DMS 273 treated with DMSO at 0.1 percent for 48 hours (cell line): ENCODE measurements at places on chromosomes 7 and 10.

- DNase-seq: no peak
These were observed 2.5 kb downstream of the AIMP2 start for GRCh38 chr7:6011541-6011940.

- DNase-seq: no peak
These were observed 28.9 kb upstream of the STK17A start for GRCh38 chr7:43553999-43554398.

- DNase-seq: no peak
These were observed 5.7 kb upstream of the TSPAN14 start for GRCh38 chr10:80448209-80448942.

DNA sequence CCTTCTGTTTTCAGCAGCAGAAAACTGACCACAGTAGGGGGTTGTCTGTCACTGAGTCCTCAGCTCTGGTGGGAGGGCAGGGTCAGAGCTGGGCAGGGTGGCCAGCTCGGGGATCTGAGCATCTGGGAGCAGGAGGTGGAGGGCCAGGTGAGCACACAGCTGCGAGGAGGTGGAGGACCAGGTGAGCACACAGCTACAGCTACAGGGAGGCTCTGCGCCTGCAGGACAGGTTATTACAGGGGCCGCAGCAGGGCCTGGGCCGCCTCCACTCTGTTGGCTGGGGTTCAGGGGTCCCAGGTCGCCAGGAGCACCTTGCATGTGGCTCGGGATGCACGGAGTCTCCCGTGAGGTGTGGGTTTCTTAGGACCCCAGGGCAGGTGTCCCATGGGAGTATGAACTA lies 52.4 kb upstream of the PRKAR1B start:
- DNase-seq: no peak

- DNase-seq: no peak
These were observed 54.1 kb upstream of the MKRN1 start for GRCh38 chr7:140533394-140533872.

GRCh38 chr7:12583176-12583575 lies 12.7 kb downstream of the SCIN start:
- no peak for DNase-seq

GRCh38 chr10:110765513-110766319 lies 106.0 kb upstream of the PDCD4 start:
- DNase-seq: no peak

DNA sequence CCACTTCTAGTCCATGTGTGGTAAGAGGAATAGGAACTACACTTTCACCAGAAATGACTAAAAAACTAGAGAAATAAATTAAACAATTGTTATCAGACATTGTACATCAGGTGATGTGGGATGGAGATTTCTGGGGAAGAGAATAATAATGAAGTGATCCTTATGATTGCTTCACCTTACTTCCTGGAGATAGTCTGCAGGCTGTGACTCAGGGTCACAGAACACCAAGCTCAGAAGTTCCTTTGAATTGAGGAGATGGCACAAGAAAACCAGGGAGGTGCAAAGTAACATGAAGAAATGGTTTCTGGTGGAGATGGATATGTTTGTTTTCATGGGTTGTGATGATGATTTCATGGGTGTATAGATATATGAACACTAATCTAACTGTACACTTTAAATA lies 44.5 kb downstream of the ZWINT start:
- no peak for DNase-seq

- no peak for DNase-seq
These were observed 7.8 kb downstream of the DCLRE1A start for GRCh38 chr10:113846036-113846435.

- no peak for DNase-seq
These were observed 106.2 kb upstream of the KCTD7 start for GRCh38 chr7:66522518-66522917.

DNA sequence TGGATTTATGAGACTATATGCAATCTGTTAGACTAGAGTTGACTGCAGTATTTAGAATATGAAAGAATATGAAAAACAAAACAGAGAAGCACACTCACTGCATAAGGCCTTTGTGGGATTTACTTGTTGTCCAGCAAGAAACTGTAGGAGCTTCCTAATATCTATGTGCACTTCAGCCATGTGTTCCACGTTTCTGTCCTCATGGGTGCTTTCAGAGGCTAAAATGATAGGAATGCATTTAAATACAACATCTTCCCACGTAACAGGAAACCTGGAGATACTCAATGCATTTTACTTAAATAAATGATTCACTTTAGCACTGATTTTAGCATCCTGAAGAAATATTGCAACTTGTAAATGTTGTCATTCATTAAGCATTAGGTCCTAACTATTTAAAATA lies 11.7 kb downstream of the HUS1 start:
- no peak for DNase-seq

- no peak for DNase-seq
These were observed 48.1 kb downstream of the CD36 start for GRCh38 chr7:80686576-80686975.

- DNase-seq: peak; percentile 87
These were observed 267.3 kb upstream of the NPVF start for GRCh38 chr7:25495342-25496250.

- no peak for DNase-seq
These were observed 67.7 kb downstream of the ZMIZ1 start for GRCh38 chr10:79136236-79137005.

- DNase-seq: no peak
These were observed 29.7 kb downstream of the NUP42 start for GRCh38 chr7:23211589-23211988.

GRCh38 chr10:54666192-54666591 lies 134.8 kb downstream of the PCDH15 start:
- no peak for DNase-seq

DNA sequence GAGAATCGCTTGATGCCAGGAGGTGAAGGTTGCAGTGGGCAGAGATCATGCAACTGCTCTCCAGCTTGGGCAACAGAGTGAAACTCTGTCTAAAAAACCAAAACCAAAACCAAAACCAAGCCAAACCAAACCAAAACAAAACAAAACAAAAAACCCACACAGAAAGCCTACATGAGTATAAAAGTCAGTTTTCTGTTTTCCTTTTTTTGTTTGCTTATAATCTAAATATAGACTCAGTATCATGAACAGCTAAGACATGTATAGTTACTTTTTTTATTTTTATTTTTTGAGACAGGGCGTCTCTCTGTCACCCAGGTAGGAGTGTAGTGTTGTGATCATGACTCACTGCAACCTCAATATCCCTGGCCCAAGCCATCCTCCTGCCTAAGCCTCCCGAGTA lies 16.8 kb upstream of the MTPN start:
- no peak for DNase-seq

GRCh38 chr10:27399871-27400270 lies 104.2 kb upstream of the RAB18 start:
- DNase-seq: no peak

DNA sequence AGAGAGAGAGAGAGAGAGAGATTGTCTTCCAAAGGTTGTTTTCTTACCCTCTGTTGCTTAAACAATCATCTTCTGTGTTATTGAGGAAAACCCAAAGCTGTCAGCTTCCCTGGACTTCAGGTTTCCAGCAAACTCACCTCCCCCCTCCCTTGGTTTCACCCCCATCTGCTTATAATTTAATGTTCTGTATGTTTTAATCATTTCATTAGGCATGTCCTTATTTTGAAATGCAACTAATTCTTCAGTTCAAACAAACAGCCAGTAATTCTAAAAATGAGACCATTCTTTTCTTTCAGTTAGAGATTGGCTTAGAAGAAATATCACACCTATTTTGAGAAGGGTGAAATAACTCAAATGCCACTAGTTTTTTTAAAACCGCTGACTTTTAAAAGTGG lies 102.9 kb downstream of the FAM204A start:
- DNase-seq: no peak
